ENCODE measurements at places on chromosomes 5 and 9.

DNA sequence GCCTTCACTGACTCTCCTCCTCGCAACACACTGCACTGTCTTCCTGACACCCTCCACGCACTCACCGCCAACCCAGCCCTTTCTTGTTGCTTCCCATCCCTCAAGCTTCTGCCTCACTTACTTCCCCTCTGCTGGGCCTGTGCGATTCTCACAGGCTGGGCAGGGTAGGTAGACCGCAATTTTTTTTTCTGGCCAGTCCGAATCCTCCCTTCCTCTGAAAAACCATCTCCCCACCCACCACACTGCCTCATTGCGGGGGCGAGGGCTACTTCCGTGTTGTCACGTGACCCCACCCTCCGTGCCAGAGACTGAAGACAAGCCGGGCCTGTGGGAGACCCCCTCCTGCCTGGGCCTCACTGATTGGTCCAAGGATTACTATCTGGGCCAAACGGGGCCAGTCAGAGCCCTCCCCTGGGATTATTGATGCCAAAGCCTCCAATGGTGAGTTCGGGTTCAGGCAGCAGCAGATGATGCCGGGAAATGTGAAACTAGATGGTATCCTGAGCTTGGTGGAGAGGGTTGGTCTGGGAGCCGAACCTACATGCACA lies 73.1 kb downstream of the STK10 start:
- peak; percentile 62 for DNase-seq

- no peak for DNase-seq
Measured at GRCh38 chr9:114307899-114308267, 15.0 kb upstream of the ORM1 start.

- DNase-seq: no peak
Measured at GRCh38 chr5:173468821-173469251, 140.6 kb upstream of the STC2 start.

GRCh38 chr5:124451721-124452383 lies 294.6 kb downstream of the ZNF608 start:
- no peak for DNase-seq

DNA sequence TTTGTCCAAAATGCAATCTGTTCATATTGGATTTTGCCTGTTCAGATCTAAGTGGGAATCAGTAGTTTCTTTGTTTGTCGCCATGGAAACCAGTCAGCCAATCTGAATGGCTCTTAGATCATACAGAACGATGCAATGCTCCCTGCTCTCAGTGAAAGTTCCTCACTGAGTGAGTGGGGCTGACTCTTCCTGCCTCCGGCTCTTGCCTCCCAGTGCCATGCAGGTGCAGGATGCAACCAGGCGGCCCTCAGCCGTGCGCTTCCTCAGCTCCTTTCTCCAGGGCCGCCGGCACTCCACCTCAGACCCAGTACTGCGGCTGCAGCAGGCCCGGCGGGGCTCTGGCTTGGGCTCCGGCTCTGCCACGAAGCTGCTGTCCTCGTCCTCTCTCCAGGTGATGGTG lies at the start of gene PTPDC1:
Gene PTPDC1, plus strand, starts transcription at position 151 of the 400 bp plus-strand sequence. Its CDS starts 67 bp downstream, at position 218.
- no peak for DNase-seq

DNA sequence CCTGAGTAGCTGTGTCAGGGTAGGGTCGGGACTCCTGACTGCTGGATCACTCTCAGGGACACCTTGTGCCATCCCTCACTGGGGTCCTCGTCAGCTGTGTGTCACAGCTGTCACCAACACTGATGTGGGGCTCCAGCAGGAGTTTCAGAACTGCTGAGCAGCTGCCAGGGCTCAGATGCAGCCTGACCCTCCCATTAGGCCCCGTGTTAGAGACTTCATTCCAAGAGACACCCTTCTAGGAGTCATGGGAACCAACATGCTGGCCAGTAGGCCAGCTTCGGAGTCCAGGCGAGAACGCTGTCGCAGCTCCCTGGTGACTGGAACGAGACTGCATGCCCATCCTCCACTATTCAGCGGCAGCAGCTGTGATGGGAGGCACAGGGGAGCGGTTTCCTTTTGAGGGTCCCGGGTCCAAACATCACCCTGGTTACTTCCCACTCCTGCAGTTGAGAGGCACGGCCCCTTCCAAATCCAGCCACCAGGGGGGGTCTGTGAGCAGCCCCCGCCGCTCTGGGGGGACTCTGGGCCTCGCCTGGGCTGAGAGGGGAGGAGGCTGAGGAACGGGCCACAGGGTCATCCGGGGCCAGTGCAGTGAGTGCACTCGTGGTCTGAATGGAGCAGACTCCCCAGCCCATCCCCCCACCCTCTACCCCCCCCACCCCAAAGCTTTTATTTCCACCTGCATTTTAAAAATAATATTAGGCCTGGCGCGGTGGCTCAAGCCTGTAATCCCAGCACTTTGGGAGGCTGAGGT lies 12.6 kb upstream of the TCF7 start:
- peak; percentile 66 for DNase-seq

- no peak for DNase-seq
Measured at GRCh38 chr5:159906943-159907342, 9.3 kb upstream of the ADRA1B start.

DNA sequence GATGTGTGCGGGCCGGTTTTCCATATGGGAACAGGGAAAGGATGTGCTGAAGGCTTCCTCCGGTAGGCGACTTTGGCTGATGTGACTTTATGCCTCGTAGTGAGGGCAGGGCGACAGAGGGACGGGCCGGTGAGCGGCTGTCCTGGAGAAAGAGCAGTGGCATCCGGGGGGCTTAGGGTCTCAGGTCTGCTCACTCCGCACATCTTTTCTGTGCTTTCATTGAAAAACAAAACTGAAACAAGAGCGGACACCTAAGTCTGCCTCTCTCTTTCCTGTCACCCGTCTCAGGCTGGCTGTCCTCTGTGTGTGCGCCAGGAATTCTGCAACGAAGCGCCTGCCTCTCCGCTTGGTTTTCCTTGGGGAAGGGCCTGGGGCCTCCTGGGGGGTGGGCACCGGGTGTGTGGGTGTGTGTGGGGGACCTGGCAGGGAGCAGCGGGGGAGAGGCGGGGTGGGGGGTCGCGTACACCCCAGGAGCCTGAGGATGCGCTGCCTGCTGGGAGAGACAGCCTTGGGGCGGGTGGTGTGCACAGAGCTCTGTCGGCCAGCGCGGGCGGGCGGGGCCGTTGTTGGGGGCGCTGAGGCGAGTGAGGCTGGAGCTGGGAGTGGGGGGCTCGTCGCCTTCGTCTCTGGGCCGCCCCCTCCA lies 580 bp upstream of the PRRX2 start:
- no peak for DNase-seq

- no peak for DNase-seq
Measured at GRCh38 chr5:103031607-103032006, 88.3 kb downstream of the GIN1 start.

- DNase-seq: no peak
Measured at GRCh38 chr5:109880907-109881685, 191.4 kb downstream of the MAN2A1 start.

DNA sequence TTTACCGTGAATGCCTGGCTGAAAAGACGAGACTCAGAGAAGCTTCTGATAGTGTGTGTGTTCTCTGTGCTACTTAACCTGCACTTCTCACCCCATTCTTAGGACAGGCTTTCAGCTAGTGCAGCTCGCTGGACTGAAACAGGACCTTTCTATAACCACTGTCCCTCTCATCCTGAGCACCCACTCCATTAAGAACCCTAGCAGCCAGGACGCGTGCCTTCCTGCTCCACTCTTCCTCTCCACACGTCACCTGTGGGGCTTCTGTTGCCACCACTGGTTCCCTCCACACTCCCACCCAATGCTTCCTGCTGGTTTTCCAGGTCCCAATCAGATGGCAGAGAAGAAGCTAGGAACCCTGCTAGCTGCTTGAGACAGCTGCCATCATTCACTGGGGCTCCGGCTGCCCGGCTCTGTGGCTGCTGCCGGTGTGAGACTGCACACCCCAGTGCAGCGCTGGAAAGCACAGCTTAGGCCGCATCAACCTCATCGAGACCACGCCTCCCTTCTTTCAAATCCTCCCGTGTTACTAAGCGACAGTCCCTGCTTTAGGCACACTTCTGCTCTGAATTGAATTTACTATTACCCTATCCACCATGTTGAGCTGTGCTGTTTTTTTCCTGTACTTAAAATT lies 44.0 kb downstream of the RNF130 start:
- no peak for DNase-seq

GRCh38 chr5:77218263-77218662 lies 7.8 kb downstream of the PDE8B start:
- DNase-seq: no peak

DNA sequence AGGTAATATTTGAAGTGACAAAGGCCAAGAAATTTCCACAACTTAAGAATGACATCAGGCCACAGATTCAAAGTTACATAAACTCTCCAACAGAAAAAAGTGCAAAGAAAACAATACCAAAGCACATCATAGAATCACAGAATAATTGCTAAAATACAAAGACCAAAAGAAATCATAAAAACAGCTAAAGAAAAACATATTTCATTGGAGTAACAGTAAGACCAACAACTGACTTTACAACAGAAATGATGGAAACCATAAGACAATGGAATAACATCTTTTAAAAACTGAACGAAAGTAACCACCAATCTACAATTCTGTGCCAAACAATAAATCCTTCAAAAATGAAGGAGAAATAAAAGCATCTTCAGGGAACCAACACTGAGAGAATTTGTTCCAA lies 38.3 kb downstream of the ZDHHC21 start:
- no peak for DNase-seq

- no peak for DNase-seq
Measured at GRCh38 chr5:153039501-153039900, 451.0 kb upstream of the GRIA1 start.

DNA sequence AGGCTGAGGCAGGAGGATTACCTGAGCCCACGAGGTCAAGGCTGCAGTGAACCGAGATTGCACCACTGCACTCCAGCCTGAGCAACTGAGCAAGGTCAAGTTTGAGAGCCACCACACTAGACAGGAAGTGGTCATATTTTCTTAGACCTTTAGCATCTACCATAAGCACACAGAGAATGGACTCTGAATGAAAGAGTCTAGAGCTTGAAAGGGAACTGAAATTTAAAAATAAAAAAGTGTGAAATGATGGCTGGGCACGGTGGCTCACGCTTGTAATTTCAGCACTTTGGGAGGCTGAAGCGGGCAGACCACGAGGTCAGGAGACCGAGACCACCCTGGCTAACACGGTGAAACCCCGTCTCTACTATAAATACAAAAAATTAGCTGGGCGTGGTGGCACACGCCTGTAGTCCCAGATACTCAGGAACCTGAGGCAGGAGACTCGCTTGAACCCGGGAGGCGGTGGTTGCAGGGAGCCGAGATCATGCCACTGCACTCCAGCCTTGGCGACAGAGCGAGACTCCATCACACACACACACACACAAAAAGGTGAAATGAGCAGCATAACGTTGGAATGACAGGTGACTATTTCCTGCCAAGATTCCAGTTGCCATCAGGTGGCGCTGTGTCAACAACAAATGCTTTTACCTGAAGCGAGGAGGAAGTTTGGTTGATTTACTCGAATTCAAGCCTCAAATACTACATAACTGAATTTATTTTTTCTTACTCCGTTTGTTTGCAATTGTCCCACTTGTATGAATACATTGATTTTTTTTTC lies 21.3 kb upstream of the AK3 start:
- DNase-seq: peak; percentile 79

DNA sequence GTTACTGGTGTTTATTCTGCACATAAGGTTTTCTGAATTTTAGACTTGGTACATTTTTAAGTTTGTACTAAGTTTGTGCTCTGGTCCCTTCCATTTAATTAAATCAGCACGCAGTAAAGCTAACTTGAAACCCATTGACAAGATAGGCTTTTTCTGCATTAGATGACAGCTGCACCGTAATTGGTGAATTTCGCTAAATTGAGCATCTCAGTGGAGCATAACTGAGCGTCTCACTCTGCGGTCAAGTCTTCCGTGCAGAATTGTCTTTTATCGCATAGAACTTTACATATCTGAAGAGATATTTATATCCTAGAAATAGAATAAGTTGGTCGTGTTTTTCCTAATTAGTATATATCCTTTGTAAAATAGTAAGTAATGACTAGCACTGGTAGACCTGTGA lies 4.1 kb downstream of the SUB1 start:
- DNase-seq: no peak

GRCh38 chr5:7261900-7262299 lies 134.0 kb upstream of the ADCY2 start:
- no peak for DNase-seq

GRCh38 chr5:5678909-5679308 lies 256.4 kb downstream of the ICE1 start:
- DNase-seq: no peak

GRCh38 chr5:10297646-10298204 lies 10.0 kb downstream of the CMBL start:
- no peak for DNase-seq

DNA sequence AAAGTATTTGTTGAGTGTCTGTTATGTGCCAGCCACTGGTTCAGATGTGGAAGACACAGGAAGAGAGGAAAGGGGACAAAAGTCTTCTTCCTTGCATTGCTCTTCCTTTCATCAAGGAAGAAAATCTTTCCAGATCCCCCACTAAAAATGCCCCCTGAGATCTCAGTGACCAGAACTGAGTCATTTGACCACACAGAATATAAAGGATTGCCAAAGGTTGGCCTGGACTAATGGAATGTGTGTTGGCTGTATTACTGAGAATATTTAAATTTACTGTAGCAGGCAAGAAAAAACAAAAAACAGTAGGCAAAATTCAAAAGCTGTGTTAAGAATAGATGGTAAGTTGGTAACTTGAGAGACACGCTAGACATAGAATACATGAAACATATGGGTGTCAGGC lies 10.0 kb upstream of the SEPTIN8 start:
- DNase-seq: no peak
